ENCODE measurements at places on chromosomes 12 and 14. TPM values are rescaled to one million over a fixed set of nuclear protein-coding genes. Genes with fewer than 3 reads are reported as not detected.

GRCh38 chr12:95601091-95601961, 50.0 kb upstream of the USP44 start:
- H3K4me1 ChIP-seq, result no peaks in the 10 kb centered on the region
- H3K27me3 ChIP-seq, result no peaks in the 10 kb centered on the region
- peak overlapping the region; percentile 19 for H3K27ac ChIP-seq
- no peaks in the 10 kb centered on the region for H3K36me3 ChIP-seq
- no peak for DNase-seq

GRCh38 chr14:95048771-95049312, 108.5 kb downstream of the DICER1 start:
- H3K27me3 ChIP-seq, result no peaks in the 10 kb centered on the region
- H3K4me1 ChIP-seq, result no peaks in the 10 kb centered on the region
- H3K27ac ChIP-seq, result no peak overlapping the region
- H3K4me3 ChIP-seq, result no peak overlapping the region
- DNase-seq, result peak; percentile 37
- H3K36me3 ChIP-seq, result no peaks in the 10 kb centered on the region

Gene ARHGEF40
- 64.8 TPM for total RNA-seq

- peak overlapping the region; percentile 42 for H3K4me3 ChIP-seq
- H3K27ac ChIP-seq, result no peak overlapping the region
- no peak for DNase-seq
- H3K4me1 ChIP-seq, result no peaks in the 10 kb centered on the region
- no peaks in the 10 kb centered on the region for H3K36me3 ChIP-seq
- no peaks in the 10 kb centered on the region for H3K27me3 ChIP-seq
Observed at GRCh38 chr14:76352639-76353281, 23.2 kb upstream of the ESRRB start.

GRCh38 chr12:57433370-57433769, 1.2 kb upstream of the INHBC start:
- peaks cover 7% of the 10 kb centered on the region for H3K4me1 ChIP-seq
- no peak overlapping the region for H3K4me3 ChIP-seq
- H3K27ac ChIP-seq, result no peak overlapping the region
- H3K27me3 ChIP-seq, result no peaks in the 10 kb centered on the region

Gene CCDC175
- not detected for total RNA-seq

Gene IFNG-AS1
- not detected for total RNA-seq

- no peak overlapping the region for H3K27ac ChIP-seq
- H3K4me1 ChIP-seq, result no peaks in the 10 kb centered on the region
- H3K36me3 ChIP-seq, result no peaks in the 10 kb centered on the region
Observed at GRCh38 chr12:14384783-14385638, 19.5 kb downstream of the ATF7IP start.

DNA sequence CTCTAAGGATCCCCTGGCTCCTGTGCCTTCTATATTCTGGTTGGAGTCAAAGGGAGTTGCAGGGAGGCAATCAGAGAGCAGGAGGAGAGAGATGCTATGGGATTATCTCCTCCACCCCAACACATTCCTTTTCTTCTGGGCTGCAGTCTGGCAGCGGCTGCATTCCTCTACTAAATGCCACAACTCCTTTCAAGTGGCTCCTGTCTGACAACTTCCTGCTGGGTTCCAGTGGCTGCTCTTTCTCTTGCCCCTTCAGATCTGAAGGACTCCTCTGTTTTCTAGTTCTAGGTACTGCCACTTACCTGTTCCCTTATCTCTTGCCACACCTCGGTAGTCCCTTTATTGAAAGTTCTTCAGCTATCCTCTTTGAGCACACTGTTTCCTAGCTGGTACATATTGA, 425.0 kb downstream of the SNAPC1 start:
- H3K4me3 ChIP-seq, result no peak overlapping the region
- H3K36me3 ChIP-seq, result no peaks in the 10 kb centered on the region
- H3K4me1 ChIP-seq, result no peaks in the 10 kb centered on the region
- no peaks in the 10 kb centered on the region for H3K27me3 ChIP-seq

GRCh38 chr14:65035049-65035448, 48.4 kb downstream of the FNTB start:
- H3K27ac ChIP-seq, result peak overlapping the region; percentile 57
- H3K27me3 ChIP-seq, result no peaks in the 10 kb centered on the region
- no peak for DNase-seq

- DNase-seq, result no peak
- H3K36me3 ChIP-seq, result peaks cover 17% of the 10 kb centered on the region
- no peaks in the 10 kb centered on the region for H3K27me3 ChIP-seq
- H3K27ac ChIP-seq, result no peak overlapping the region
- H3K4me1 ChIP-seq, result no peaks in the 10 kb centered on the region
- no peak overlapping the region for H3K4me3 ChIP-seq
Observed at GRCh38 chr12:40263616-40264409, 39.0 kb downstream of the LRRK2 start.
